ENCODE measurements at places on chromosomes 2 and 18.

DNA sequence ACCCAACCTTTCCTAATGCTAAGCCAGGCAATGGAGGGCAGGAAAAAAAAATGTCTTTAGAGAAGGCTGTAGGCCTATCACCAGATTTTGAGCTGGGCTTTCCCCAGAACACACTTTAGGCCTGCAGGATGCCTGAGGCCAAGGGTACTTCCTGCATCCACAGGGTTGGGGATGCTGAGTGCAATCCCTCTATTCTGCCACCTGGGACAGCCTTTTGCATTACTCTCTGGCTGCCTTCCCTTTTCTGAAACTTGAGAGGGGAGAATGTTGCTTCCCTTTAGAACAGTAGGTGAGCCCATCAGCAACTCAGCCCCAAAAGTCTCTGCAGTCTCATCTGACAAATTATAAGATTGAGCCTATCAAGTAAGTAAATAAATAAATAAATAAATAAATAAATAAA is 195.2 kb downstream of the SLC8A1 start:
- no peak for DNase-seq

DNA sequence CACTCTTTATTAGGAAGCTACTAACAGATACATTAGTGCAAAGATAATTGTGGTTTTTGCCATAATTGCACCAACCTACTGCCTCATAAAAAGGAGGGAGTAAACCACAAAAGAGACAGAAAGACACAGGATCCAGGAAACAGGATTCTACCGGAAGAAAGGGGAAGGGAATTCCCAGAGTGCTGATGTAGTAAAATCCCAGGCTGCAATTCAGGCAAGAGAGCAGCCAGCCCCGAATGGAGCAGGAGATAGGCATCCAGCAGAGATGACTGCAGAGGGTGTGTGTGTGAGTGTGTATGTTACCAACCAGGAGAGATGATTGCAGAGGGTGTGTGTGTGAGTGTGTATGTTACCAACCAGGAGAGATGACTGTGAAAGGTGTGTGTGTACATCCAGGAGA is 84.4 kb downstream of the KCNS3 start:
- DNase-seq: no peak

GRCh38 chr18:45974088-45974536 is 7.0 kb upstream of the EPG5 start:
- DNase-seq: peak; percentile 80

DNA sequence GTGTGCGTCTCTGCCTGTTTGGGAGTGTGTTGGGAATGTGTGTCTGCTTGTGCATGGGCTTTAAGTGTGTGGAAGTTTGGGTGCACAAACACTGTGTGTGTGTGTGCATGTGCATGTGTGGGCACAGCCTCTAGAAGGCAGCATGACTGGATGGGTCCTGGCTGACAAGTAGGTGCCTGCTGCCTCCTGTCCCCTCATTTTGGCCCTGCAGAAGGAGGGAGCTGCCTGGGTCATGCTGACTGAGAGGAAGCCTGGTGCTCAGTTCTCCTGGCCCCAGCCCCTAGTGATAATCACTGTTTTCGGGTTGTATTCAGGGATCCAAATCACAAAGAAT is 34.1 kb downstream of the GLI2 start:
- no peak for DNase-seq

DNA sequence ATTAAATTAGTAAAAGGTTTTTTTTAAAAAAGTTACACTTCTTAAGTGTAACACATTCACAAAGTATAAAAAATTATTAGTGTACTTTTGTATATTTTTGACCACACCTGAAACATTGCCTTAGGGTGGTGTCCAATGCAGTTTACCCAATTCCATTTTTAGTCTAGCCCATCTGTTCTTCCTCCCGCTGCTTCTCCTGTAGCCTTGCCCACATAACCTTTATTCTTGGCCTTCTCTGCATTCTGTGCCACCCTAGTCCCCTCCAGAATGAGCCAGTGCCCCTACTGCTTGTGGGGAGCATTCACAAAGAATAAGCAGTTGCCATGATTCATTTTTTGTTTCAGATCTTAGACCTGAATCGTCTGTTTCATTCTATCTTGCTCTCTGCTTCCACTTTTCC is 78.4 kb upstream of the MYT1L start:
- DNase-seq: no peak

All from CD4-positive, alpha-beta T cell treated with Interleukin-1 beta for 1 hour (primary cell).